Activated CD4-positive, alpha-beta T cell treated with anti-CD3 and anti-CD28 coated beads, Interleukin-2, amount 10 ng/mL, durations not matched to agents 7 days and 5 days (primary cell): ENCODE measurements at places on chromosomes 7 and 10.

- DNase-seq, result no peak
Measured at GRCh38 chr7:150745086-150745485, 7.9 kb downstream of the GIMAP5 start.

DNA sequence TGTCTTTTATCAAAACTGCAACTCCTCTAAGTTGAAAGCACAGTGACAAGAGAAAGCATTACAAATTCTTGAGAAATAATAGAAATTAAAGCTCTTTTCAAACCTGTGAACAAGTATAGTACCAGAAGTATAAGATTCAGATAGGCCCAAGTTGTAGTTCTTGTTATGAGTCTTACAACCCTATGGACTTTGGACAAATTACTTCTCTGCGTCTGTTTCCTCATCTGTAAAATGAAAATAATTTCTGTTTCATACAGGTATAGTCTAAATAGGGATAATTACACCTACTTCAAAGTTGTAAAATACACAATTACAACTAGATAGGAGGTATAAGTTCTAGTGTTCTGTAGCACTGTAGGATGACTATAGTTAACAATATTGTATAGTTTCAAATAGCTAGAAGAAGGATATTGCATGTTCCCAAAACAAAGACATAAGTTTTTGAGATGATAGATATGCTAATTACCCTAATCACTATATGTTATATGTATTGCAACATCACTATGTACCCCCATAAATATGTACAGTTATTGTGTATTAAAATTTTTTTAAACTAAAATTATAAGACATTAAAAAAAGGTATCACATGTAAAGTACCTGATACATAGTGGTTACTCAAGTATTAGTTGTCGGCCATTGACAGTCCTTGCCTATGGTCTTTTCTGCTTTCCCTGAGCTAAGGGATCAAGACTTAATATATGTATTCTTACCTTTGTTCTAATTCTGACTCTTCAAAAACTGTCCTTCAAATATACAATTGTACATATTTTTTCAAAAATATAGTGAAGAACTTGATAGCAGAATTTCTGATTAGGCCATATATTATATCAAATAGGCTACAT, 1.8 kb upstream of the WASL start:
- DNase-seq, result no peak

GRCh38 chr10:110506448-110506847, 8.7 kb downstream of the DUSP5 start:
- no peak for DNase-seq

DNA sequence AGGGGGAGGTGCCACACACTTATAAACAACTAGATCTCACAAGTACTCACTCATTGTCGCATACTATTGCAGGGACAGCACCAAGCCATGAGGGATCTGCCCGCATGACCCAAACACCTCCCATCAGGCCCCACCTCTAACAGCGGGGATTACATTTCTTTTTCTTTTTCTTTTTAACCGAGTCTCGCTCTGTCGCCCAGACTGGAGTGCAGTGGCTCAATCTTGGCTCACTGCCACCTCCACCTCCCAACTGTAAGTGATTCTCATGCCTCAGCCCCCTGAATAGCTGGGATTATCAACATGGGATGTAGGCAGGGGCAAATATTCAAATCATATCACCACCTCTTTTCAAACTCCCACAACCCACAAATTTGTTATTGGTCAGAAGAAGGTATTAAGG, 76.7 kb downstream of the SKAP2 start:
- DNase-seq, result no peak

GRCh38 chr10:27390681-27391080, 113.4 kb upstream of the RAB18 start:
- DNase-seq, result no peak

- no peak for DNase-seq
Measured at GRCh38 chr7:65404020-65404419, 30.4 kb downstream of the ZNF92 start.

DNA sequence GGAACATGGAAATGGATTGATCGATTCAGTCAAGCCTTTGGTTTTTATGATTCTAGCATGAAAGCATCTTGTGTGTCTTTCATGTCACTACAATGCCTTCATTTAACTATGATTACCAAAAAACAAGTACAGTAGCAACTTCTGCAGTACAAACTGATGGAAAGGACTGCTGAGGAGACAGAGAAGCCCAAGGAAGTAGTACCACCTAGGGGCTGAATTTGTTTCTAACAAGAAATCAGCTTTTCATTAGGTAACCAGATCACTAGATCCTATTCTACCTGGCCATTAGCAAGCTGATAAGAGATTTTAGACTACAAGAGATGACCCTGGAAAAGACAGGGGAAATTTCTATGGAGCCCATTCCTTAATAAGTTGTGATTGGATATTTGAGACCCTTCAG, 3.2 kb upstream of the IFIT1 start:
- no peak for DNase-seq

- DNase-seq, result no peak
Measured at GRCh38 chr7:29281782-29282541, 87.4 kb downstream of the CHN2 start.

DNA sequence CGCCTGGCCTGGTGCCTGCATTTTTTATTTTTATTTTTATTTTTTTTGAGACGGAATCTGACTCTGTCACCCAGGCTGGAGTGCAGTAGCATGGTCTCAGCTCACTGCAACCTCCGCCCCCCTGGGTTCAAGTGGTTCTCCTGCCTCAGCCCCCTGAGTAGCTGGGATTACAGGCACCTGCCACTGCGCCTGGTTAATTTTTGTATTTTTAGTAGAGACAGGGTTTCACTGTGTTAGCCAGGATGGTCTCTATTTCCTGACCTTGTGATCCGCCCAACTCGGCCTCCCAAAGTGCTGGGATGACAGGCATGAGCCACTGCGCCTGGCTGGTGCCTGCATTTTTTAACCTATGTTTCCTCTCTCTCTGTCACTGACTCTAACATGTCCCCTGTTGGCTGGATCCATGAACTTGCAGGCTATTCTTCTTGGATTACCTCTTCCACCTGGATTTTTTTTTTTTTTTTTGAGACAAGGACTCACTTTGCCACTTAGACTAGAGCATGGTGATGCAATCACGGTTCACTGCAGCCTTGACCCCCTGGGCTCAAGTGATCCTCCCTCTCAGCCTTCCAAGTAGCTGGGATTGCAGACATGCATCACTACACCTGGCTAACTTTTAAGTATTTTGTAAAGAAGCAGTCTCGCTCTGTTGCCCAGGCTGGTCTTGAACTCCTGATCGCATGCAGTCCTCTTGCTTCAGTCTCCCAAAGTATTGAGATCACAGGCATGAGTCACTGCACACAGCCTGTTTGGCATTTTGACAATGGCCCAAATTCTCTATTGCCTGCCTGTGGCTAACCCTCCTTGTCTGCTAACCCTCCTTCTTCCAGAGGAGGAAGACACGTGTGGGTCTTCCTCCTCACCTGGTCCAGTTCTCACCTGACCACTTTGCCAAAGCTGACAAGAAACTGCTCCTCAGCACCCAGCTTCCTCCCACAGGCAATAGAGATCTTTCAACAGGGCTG, 23.0 kb upstream of the PRPF18 start:
- DNase-seq, result no peak

GRCh38 chr7:128041203-128041602, 10.0 kb upstream of the LRRC4 start:
- no peak for DNase-seq

GRCh38 chr10:14812271-14812670, 25.6 kb downstream of the CDNF start:
- no peak for DNase-seq

DNA sequence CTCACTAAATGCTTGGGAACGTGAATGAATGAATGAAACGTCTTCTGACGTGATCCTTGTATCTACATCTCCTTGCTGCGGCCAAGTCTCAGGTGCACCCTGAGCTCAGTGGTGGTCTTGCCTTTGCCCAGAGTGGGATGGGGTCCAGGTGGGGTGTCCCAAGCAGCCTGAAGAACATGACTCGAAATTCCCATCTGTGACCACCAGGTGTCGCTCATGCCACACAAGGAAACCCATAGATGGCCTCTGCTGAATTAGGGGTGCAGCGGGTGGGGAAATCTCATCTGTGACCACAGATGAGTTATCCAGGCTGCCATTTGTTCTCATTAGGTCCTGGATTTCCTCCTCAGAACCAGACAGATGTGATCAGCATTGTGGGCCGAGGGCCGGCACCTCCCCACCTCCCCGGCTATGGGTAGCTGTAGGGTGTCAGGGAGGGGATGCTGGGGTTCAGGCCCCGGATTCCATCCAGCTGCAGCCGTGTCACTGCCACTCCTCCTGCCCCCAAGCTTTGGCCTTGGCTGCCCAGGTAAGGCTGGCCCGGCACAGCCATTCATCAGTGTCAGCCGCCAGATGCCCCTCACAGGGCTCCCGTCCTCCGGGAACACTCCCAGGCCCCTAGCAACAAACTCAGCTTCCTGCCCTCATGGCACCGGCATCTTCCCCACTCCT, 21.0 kb upstream of the GNA12 start:
- peak; percentile 76 for DNase-seq
